ENCODE measurements at places on chromosomes 3 and 15.

- DNase-seq: no peak
Measured at GRCh38 chr15:80292079-80292478, 40.1 kb upstream of the CTXND1 start.

DNA sequence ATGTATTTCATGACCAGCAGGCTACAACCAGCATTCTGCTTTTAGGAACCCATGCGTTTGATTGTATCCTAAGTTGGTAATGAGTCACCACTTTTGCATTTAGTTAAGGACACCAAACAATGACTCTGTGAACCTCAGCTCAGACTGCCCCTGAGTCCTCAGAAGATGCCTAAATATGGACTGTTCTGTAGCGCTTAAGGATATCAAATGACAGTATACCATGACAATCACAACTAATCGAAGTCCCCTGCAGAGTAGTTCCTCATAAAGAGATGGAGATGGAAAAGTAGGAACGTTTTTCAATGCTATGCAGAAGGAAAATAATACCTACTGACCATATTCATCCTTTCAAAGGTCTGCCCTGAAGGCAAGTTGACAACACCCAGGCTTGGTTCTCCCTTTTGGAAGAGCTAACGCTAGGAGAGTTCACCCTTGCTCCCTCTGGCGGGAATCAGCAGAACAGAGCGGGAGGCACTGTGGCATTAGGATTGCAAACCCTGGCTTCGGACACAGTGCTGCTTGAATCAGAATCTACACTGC, 508.6 kb downstream of the FHIT start:
- no peak for DNase-seq

DNA sequence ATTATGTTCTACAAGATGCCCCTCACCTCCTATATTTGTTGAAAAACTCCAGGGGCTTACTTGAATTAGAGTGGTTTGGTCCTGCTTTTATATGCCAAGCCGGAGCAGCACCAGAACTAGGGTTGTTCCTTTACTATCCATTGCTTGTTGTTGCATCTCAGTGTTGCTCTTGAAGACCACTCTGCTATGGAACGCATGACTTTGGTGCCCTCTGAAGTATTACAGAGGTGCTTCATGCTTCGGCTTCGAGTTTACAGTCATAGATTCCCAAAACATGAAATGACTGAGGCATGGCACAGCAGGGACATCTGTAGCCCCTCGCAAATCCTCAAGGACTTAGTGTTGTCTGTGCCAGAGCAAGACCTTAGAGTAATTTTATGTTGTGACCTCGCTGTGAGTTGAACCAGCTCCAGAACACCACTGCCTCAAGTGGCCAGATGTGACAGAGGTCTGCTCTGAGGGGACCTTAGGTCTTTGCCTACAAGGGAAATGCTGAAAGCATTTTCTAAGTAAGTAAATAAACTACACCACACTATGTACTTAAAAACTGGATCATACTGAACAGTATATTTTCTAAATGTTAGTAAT, 67.2 kb upstream of the SIAH2 start:
- DNase-seq: no peak

- DNase-seq: no peak
Measured at GRCh38 chr3:174417573-174417972, 441.6 kb upstream of the NAALADL2 start.

DNA sequence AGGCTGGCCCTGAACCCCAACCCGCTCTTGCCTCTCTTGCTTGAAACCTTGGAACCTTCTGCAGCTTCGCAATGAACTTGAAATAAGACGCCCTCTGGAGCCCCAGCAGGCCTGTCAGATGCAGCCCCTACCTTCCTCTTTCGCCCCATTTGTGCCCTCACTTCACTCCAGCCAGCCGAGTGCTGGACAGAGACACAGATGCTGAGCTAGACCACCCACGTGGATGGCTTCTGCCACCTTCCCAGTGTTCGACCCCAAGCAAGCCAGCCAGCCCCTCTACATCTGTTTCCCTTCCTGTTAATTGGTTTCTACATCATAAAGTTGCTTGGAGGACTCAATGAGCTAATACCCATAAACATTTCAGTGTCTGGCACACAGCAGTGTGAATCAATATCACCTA, 23.8 kb upstream of the SNRPA1 start:
- DNase-seq: no peak

DNA sequence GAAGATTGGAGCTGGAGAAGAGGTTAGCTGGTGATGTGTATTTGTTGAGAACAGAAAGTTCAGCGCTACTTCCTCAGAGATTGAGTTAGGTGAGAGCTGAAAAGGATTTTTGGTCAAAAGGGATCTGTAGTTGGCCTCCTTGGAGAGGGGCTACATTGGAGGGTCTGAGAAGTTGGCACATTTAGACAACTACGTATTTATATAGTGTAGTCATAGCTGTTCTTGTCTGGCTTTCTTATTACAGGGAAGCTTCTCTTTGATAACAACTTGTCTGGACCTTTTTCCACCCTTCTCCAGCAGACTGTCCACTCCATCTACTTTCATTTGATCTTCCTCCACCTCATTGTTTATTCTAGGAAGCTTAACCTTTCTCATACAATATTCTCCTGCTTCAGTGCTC, 43.7 kb downstream of the KAT2B start:
- DNase-seq: no peak

GRCh38 chr3:193836918-193837317, 243.9 kb downstream of the OPA1 start:
- no peak for DNase-seq
